ENCODE measurements at places on chromosomes 1 and 21.

DNA sequence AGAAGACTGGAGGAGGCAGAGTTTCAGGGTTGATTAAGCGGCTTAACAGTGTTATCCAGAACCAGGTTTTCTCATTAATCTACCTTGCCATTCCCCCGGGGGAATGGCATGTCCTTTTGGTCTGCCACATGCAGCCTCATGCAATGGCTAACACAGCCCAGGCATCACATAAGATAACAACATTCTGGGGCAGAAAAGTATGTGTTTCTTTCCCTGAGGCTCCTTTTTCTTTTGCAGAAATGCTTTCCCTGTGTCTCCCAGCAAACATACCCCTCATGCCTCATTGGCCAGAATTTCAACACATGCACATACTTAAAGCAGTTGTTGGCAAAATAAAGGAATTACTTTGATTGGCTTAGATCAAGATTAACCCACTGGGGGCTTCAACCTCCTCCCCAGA is 98.6 kb downstream of the OMA1 start:
- DNase-seq: no peak

GRCh38 chr1:13797397-13797796 is 97.4 kb downstream of the PRDM2 start:
- DNase-seq: no peak

- DNase-seq: no peak
Observed at GRCh38 chr1:67308136-67308535, 463 bp downstream of the IL12RB2 start.

DNA sequence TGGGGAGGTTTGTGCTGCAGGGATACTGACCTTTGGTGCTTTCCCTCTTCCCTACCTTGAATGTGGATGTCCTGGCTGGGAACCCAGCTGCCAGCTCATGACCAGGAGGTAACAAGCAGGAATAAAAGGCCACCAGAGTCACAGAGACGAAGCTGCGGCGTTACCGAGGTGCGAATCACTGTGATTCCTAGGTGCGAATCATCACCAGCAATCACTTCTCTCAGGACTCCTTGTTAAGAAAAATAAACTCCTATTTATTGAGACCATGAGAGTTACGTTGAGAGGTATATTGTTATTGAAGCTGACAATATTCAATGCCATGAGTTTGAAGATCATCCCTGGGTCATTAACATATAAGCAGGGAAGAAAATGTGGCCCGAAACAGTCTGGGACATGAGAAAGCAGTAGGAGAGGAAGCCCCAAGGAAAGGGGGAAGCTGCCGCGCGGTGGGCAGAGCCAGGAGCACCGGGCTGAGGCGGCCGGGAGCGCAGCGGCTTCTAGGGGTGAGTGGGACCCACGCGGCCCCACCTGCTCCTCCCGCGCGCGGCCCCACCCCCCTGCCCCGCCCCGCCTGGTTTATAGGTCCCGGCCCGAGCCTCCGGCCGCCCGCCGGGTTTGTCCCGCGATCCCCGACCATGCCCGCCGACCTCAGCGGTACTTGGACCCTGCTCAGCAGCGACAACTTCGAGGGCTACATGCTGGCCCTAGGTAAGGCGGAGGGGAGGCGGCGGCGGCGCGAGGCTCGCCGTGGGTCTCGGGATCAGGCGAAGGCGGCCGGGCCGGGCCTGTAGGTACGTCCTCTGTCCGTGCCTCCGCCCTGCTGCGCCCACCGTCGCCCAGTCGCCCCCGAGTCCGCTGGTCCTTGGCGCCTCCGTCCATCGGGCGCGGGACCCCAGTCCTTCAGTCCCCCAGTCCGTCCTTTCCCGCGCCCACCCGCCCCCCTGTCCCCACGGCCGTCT is at the start of gene RBP7:
RBP7 (plus strand) TSS at position 605 of the 959 bp plus-strand sequence; CDS start at position 636, 31 bp downstream.
- no peak for DNase-seq

DNA sequence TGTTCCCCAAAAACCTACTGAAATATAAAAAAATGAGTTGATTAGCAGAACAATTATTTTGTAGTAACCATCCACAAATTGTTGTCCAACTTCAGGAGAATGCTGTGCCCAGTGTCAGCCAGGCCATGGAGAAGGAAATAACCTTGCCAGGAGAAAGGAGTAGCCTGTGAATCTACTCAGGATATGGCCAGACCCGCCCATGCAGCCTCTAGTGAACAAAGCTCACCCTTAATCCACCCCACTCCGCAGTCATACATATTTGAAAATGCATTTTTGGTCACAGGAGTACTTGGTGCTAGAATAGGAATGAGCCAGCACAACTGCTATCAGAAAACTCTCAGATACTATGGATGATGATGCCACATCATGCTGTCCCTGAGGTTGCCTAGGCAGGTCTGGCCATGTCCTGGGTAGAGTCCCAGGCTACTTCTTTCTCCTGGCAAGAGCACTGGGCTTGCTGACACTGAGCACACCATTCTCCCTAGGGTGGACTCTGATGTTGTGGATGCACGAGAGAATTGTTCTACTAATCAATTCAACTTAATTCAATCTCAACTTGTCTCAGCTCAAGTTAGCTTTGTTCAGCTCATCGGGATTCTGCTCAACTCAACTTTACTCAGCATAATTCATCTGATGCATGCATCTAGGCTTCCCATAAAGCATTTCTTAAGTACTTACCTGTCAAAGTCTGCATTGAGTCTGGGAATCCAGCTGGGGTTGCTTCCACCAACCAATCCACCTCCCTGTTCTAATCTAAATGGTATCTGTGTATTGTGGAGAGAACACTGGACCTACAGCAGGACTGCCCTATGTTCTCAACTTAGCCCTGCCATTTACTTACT is 18.2 kb downstream of the STYXL2 start:
- DNase-seq: no peak

- no peak for DNase-seq
Observed at GRCh38 chr1:231036416-231036815, 3.6 kb downstream of the FAM89A start.

DNA sequence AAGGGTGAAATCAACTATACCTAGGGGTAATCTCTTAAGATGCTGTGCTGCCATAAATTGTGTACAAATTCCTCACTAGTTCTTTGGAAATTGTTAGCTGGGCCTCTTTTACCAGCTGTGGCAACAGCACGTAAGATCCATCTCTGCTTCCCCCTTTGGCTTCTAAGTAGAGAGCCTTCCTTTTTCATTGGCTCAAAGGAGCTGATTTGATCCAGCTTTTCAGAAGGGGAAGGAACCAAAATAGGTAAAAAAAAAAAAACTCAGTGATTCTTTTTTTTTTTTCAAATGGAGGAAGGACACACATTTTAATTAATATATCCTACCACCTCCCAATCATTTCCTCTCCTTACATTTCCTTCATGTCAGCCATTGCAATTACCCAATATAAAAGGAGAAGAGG is 4.0 kb upstream of the RCAN1 start:
- DNase-seq: no peak

DNA sequence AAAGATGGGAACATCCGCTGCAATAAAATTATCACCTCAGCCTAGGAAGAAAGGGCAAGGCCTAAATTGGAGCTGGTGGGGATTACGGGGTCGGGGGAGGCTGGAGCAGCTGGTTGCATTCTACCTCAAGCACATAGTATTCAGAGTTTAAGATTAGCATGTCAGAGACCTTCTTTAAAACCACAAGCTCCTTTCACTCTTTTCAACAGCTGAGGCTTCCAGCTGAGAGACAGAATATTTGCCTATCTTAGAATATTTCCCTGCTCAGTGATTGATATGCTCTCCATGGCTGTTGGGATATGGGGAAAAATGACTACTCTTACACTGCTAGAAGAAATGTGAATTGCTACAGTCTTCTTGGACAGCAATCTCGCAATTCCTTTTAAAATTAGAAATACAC is 248.6 kb downstream of the TBX15 start:
- no peak for DNase-seq

- DNase-seq: no peak
Observed at GRCh38 chr1:200877839-200878551, 5.2 kb downstream of the GPR25 start.

All from stromal cell of bone marrow (primary cell).